ENCODE measurements at places on chromosomes 5 and 9. TPM values are rescaled to one million over a fixed set of nuclear protein-coding genes. Genes with fewer than 3 reads are reported as not detected.
A peak's percentile ranks its signal among the peaks of the same experiment; 100 is the strongest.

GRCh38 chr9:131537946-131538345 is 6.9 kb upstream of the UCK1 start:
- no peak for DNase-seq

- no peak for DNase-seq
Measured at GRCh38 chr5:50447228-50447627, 6.1 kb upstream of the EMB start.

S1PR3 gene
- 4.2 TPM for total RNA-seq

- peak; percentile 31 for DNase-seq
Measured at GRCh38 chr5:90747175-90747574, 188.6 kb downstream of the ADGRV1 start.

SHROOM1 gene
- total RNA-seq, result 8.0 TPM

NSA2 gene
- total RNA-seq, result 143 TPM

HMGCR gene
- total RNA-seq, result 90.4 TPM

- no peak for DNase-seq
Measured at GRCh38 chr9:84375954-84376353, 35.4 kb upstream of the SLC28A3 start.

GRCh38 chr9:109238655-109239054 is 71.6 kb upstream of the FRRS1L start:
- no peak for DNase-seq

- no peak for DNase-seq
Measured at GRCh38 chr9:101511009-101511408, 22.6 kb upstream of the RNF20 start.

SLC4A9 gene
- not detected for total RNA-seq

- DNase-seq, result no peak
Measured at GRCh38 chr5:54634089-54634488, 116.5 kb downstream of the SNX18 start.

DNA sequence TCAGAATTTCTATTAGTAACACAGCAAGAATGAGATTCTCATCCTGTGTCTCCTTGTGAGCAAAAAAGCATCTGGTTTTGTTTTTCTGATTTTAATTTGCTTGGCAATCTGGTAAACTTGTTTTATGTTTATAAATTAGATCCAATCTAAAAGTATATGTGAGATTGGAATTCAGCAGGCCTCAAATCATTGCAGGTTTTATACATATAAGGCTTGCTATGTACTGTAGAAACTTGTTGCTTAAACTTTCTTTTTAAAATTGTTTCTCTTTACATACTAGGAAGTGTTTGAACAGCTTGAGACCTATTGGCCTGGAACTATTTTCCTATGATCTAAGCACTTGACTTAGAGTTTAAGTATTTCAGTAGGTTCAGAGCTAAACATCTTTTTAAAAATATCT is 1037.8 kb downstream of the NR2F1-AS1 start:
- no peak for DNase-seq

C9orf50 gene
- total RNA-seq, result not detected

MEIKIN gene
- not detected for total RNA-seq

DNA sequence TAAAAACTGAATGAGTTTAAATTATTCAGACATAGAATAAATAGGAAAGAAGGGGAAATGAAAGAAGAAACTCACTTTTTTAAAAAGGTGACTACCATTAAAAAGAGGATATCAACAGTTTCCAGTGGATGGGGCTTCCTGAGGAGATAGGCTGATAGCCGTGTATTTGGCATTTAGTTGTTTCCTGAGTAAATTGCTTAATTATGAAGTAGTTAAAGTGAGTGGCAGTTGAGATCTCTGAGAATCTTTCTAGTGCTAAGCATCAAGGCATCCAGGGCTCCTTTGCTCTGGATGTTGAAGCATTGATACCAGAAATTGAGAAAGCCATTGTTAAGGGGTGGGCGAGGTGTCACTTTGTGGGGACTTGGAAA is 2.7 kb downstream of the TNFAIP8 start:
- no peak for DNase-seq

ARHGAP26 gene
- 7.0 TPM for total RNA-seq

ABO gene
- 0.65 TPM for total RNA-seq

- no peak for DNase-seq
Measured at GRCh38 chr5:131196331-131196730, 25.6 kb downstream of the LYRM7 start.

DNA sequence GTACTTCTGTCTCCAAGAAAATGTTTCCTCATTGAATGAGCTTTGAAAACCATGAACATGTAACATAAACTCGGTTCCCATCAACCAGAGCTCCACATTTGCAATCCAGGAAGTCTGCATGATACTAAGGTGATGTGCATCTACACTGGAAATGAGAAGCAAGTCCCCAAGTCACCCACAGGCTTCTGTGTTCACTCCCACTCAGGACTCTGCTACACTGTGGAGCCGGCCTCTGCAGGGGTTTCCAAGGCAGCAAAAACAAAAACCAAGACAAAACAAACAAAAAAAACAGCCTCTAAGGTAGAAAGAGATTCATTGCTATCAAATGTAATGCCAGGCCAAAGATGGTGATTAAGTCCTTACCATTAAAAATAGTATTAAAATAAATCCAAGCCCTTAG is 593.7 kb downstream of the IRX1 start:
- no peak for DNase-seq

- DNase-seq, result no peak
Measured at GRCh38 chr5:21173036-21173435, 1185.0 kb upstream of the CDH18 start.

IL13 gene
- not detected for total RNA-seq

DNA sequence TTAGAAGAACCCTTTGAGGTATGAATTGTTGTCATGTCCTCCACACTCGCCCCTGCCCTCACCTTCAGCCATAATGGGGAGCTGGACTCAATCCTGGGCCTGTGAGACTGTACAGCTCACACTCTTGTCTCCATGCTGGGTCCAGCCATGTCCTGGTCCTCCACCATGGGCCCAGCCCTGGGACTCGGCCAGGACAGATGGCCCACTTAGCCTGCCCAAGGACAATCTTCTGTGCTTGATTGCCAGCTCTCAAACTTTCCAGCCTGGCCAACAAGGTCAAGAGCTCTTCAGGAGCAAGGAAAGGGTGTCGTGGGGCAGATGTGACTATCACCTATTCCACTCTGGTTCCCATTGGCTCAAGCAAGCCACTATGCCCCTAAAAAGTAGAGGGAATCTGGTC is 90.8 kb downstream of the HRH2 start:
- DNase-seq, result no peak

ENHO gene
- total RNA-seq, result 0.75 TPM

GRCh38 chr9:123422635-123423310 is 66.8 kb downstream of the CRB2 start:
- no peak for DNase-seq

DNA sequence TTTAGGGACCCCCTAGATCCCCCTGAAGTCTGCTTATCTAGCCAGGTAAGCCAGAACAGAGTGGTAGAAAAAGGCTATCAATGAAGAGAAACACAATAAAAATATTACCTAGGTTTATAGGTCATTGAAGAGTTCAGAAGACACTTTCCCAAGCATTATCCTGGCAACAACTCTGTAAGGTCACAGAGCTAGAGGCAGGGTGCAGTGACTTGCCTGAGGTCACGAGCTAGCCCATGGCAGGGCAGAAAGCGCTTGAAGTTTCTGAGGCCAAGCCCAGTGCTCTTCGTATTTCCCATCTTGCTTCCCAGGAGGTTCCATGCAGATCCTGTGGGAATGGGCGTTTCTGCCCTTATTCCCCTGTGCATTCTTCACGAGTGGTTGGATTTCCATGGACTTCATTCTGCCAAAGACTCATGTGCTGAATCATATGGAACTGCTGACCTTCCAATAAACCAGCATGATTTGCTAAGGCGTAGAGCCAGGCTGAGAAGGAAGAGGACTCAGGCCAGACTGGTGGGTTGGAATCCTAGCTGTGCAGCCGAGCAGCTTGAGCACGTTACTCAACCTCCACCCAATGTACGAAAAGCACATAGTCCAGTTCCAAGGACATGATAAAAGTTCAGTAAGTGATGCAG is 22.1 kb downstream of the TRMO start:
- DNase-seq, result no peak

GRCh38 chr9:71552480-71552879 is 215.8 kb downstream of the CEMIP2 start:
- no peak for DNase-seq

DNA sequence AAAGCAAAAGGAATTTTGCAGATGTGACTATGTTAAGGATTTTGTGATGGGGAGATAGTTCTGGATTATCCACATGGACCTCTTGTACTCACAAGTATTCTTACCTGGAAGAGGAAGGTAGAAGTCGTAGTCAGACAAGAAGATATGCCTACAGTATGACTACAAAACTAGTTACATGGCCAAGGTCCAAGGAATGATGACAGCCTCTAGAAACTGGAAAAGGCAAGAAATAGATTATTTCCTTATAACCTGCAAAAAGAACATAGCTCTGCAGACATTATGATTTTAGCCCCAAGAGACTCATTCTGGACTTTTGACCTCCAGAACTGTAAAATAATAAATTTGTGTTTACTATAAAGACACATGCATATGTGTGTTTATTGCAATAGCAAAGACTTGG is 226.9 kb downstream of the FER start:
- no peak for DNase-seq

IRX2 gene
- total RNA-seq, result 17.2 TPM

DNA sequence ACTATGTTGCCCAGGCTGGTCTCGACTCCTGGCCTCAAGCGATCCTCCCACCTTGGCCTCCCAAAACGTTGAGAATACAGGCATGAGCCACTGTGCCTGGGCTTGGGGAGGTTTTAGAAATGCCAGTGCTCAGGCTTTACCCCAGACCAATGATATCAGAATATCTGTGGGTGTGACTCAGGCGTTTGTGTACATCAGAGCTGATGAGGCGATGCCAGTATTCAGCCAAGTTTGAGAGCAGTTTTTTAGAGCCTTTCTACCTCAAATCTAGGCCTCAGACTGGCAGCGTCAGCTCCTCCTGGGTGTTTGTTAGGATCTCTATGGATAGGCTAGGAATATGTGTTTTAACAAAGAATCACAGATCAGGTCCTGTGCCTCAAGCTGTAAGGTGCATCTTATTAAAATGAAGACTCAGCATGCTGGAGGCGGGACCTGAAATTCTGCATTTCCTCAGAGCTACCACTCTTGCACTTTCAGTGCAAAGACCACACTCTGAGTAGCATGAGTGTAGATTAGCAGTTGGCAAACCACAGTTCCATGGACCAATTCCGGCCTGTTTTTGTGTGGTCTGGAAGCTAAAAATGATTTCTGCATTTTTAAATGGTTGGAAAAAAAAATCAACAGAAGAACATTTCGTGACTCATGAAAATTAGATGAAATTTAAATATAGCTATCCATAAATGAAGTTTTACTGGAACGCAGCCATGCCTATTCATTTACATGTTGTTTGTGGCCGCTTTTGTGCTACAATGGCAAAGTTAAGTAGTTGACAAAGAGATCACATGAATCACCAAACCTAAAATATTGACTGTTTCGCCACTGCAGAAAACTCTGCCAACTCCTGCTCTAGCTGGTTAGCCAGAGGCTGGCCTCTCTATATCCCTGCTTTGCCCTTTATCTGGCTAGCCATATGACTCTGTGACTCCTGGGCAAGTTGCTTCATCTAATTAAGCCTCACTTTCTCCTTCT is 92.2 kb downstream of the KLF4 start:
- DNase-seq, result no peak

GABRA1 gene
- total RNA-seq, result not detected

GRCh38 chr5:68331192-68332079 is 115.9 kb downstream of the PIK3R1 start:
- no peak for DNase-seq

DNA sequence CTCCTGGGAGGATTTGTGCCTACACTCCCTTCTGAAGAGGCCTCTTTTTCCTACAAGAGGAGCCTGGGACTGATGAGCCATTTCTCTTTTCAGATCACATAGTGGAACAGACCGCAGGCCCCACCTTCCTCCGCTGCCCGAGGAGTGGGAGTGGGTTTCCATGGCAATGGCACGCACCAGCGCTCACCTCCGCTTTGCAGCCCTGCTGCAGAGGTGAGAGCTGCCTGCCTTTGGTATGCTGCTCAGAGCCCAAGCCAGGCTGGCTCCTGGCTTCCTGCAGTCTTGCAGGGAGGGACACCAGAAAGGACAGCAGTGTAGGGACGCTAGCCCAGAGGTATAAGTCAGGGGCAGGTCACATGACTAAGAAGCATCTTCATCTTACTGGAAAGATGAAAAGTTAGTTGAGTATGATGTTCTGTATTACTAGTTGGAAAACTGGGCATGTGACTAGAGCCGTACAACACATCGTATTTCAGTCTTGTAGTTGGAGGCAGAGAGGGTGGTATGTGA is 12.4 kb downstream of the PTTG1 start:
- DNase-seq, result no peak

DNA sequence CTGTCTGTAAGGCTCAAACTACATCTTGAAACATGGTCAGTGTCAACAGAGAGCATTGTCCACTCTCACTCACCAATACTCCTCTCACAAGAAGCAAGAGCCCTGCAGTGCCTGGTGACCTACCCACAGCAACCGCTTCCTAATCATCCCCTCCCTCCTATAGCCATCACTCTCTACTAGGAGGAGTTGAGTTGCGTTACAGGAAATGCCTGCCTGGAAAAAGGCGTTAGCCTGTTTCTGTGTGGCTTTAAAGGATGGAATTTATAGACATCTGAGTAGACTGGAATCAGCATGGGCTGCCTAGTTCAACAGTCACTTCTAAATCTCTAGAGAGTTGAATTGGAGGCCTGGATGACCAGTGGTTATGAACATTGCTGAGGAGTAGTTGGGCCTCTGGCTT is 108.3 kb upstream of the FER start:
- DNase-seq, result no peak

GRCh38 chr5:138053554-138053953 is 20.7 kb upstream of the FAM13B start:
- DNase-seq, result no peak

- no peak for DNase-seq
Measured at GRCh38 chr5:149719666-149720065, 10.4 kb upstream of the PPARGC1B start.

GRCh38 chr9:2780846-2781245 is 63.0 kb downstream of the PUM3 start:
- DNase-seq, result no peak

- DNase-seq, result no peak
Measured at GRCh38 chr5:125126050-125126449, 379.6 kb upstream of the ZNF608 start.

GRCh38 chr9:117136461-117136860 is 278.4 kb downstream of the ASTN2 start:
- DNase-seq, result no peak

- no peak for DNase-seq
Measured at GRCh38 chr9:89564346-89564878, 40.4 kb upstream of the GADD45G start.

DNA sequence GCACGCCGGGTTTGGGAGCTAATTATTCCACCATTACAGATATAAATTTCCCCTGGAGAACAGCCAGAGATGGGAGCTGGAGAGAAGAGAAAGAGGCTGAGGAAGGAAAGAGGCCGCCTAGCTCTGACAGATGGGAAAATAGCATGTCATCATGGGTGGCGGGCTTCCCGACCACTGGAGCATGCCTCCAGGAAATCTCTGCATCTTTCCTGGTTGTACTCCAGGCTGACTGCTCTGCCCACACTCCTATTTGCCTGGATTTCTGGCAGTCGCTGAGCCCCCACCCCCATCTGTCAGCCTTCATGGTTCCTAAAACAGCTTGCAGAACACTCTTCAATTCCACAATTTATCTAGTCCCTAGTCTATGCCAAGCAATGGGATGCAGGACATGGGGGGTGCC is 14.3 kb upstream of the GABRP start:
- DNase-seq, result no peak

- no peak for DNase-seq
Measured at GRCh38 chr9:27572061-27572460, 1.2 kb downstream of the C9orf72 start.

- DNase-seq, result no peak
Measured at GRCh38 chr9:79671558-79671957, 99.8 kb downstream of the TLE4 start.

KCTD16 gene
- total RNA-seq, result 0.06 TPM

All from epithelial cell of proximal tubule (primary cell).